ENCODE measurements at places on chromosomes 5 and 9. TPM values are rescaled to one million over a fixed set of nuclear protein-coding genes. Genes with fewer than 3 reads are reported as not detected.

DNA sequence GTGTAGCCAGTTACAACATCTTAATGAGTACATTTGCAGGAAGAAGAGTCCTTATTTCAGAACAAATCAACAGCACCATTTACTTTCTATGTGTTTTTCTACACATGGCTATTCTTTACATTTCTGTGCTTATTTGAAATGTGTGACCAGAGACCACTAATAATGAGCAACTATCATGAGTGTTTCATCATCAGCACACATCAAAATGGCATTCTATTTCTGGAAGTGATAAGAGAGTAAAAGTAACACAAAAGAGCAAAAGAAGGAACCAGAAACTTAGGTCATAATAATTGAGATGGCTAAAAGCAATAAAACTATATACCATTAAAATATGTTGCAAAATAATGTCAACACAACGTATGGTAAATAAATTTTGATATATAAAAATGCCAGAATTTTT, 159.7 kb downstream of the PBX3 start:
- H3K36me3 ChIP-seq, result no peaks in the 10 kb centered on the region
- H3K4me1 ChIP-seq, result peaks cover 5% of the 10 kb centered on the region

DNA sequence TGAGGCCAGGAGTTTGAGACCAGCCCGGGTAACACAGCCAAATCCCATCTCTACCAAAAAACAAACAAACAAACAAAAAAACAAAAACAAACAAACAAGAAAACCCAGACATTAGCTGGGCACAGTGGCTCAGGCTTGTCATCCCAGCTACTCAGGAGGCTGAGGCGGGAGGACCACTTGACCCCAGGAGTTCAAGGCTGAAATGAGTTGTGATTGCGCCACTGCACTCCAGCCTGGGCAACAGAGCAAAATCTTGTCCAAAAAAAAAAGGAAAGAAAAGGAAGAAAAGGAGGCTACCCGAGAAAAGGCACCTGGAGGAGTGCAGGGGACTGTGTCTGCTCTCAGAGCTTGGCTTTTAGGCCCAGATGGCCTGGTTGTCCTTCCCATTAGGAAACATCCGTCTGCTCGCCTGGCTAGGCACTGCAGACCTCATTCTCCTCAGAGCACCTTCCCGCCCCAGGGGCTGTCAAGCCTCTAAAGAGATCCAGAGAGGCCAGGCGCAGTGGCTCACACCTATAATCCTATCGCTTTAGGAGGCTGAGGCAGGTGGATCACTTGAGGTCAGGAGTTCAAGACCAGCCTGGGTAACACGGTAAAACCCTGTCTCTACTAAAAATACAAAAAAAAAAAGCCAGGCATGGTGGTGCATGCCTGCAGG, 185.3 kb upstream of the IER5L start:
- peaks cover 4% of the 10 kb centered on the region for H3K4me1 ChIP-seq
- H3K36me3 ChIP-seq, result no peaks in the 10 kb centered on the region
- H3K27me3 ChIP-seq, result no peaks in the 10 kb centered on the region
- DNase-seq, result no peak
- no peak overlapping the region for H3K4me3 ChIP-seq

DNA sequence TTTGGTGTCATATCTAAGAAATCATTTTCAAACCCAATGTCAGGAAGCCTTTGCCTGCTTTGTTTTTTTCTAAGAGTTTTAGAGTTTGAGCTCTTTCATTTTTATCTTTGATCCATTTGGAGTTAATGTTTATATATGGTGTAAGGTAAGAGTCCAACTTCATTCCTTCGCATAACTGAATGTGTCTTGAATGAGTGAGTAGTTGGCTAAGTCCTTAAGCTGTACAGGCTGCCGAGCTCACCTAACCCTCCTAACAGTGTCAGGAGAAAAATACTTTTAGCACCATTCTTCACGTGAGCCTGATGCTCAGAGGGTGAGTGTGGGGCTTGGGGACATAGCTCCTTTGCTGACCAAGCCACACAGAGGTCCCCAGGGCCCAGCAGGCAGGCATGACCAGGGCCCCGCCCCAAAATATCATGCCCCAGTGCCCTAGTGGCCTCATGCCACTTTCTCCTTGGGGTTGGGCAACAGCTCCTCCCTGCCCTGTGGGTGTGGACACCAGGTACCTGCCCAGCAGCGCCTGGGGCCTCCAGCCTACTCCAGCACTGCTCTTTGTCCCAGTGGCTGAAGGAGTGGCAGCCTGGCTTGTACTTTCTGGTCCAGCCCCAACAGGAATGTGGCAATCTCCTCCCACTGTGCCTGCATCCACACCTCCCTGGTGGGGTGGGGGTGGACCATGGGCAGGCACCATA, 17.2 kb downstream of the PPARGC1B start:
- H3K27me3 ChIP-seq, result no peaks in the 10 kb centered on the region
- no peaks in the 10 kb centered on the region for H3K36me3 ChIP-seq
- no peak overlapping the region for H3K27ac ChIP-seq

GRCh38 chr5:17154211-17154996, 63.0 kb upstream of the BASP1 start:
- no peak for DNase-seq
- H3K36me3 ChIP-seq, result no peaks in the 10 kb centered on the region
- no peak overlapping the region for H3K4me3 ChIP-seq
- peaks cover 7% of the 10 kb centered on the region for H3K4me1 ChIP-seq
- no peak overlapping the region for H3K27ac ChIP-seq

DNA sequence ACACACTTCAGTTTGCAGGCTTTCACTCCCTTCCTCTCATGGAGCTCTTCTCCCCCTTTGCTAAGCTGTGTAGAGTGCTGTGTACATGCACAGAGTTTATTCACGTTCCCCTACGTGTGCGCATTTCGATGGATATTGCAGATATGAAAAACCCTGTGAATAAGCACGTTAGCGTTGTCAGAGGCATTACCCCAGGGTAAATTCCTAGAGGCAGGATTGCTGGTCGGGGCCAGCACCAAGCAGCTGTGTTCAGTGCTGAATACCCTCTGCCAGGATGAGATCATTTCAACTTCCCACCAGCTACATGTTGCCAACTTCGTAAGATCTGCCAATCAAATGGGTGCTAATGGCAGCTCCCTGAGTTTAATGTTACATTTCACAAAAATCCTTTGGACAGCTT, 172.3 kb upstream of the PPP1R26 start:
- no peaks in the 10 kb centered on the region for H3K4me1 ChIP-seq
- no peak overlapping the region for H3K27ac ChIP-seq
- DNase-seq, result no peak
- H3K36me3 ChIP-seq, result no peaks in the 10 kb centered on the region
- H3K4me3 ChIP-seq, result no peak overlapping the region

DNA sequence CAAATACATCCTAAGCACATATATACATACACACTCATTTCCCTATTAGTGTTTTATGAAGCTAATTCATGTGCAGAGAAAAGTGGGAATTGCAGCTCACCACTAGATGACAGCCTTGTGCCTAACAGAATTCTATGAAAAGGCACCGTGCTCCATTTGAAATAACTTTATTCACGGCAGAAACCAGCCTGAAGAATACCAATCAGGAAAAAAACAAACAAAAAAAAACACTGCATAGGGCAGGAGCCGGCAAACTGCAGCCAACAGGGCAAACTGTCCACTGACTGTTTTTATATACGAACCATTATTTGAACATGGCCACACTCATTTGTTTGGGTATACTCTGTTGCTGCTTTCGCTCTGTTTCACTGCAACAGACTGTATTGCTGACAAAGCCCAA, 33.6 kb downstream of the ERMP1 start:
- no peaks in the 10 kb centered on the region for H3K27me3 ChIP-seq
- no peak overlapping the region for H3K27ac ChIP-seq
- no peak for DNase-seq
- H3K4me1 ChIP-seq, result no peaks in the 10 kb centered on the region

GRCh38 chr5:131021646-131022045, 143.4 kb downstream of the HINT1 start:
- no peak overlapping the region for H3K27ac ChIP-seq
- no peaks in the 10 kb centered on the region for H3K4me1 ChIP-seq
- DNase-seq, result no peak
- no peaks in the 10 kb centered on the region for H3K36me3 ChIP-seq
- H3K4me3 ChIP-seq, result no peak overlapping the region

TMEM252 gene
- total RNA-seq, result not detected

- H3K4me3 ChIP-seq, result no peak overlapping the region
- H3K36me3 ChIP-seq, result no peaks in the 10 kb centered on the region
- no peak overlapping the region for H3K27ac ChIP-seq
- no peak for DNase-seq
Observed at GRCh38 chr5:1723476-1723875, 76.2 kb downstream of the MRPL36 start.

DNA sequence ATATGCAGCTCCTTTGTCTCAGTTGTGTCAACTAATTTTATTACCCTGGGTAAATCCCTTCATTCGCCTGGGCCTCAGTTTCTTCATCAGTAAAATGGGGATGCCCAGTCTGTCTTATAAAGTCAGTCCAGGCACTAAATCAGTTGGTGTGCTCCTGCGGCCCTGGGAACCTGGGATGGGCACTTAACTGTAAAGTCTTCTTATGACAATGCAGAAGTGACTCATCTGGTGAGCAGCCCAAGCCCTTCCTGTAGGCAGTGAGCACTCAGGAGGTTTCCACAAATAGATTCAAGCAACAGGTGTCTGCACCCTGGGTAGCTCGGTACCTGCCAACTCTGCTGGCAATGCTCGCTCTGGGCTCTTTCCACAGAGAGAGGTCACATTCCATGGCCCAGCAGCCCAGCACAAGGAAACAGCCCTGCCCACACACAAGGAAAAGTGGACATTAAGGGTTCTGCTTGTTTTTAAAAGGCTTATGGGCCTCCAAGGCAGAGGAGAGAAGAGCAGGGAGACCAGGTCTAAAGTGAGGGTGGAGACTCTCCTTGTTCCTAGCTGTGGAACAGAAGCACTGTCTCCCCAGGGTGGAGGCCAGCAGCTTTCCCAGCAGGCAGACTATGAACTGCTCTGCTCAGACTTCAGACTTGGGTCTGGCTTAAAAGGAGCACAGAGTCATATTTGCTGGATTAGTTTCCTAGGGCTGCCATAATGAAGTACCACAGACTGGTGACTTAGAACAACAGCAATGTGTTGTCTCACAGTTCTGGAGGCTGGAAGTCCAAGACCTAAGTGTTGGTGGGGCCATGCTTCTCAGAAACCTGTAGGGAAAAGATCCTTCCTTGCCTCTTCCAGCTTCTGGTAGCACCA, 89.7 kb upstream of the ADRA1B start:
- H3K4me3 ChIP-seq, result no peak overlapping the region
- H3K27ac ChIP-seq, result no peak overlapping the region
- no peaks in the 10 kb centered on the region for H3K36me3 ChIP-seq
- H3K27me3 ChIP-seq, result no peaks in the 10 kb centered on the region
- no peak for DNase-seq

SLC4A9 gene
- total RNA-seq, result 0.15 TPM

KIF24 gene
- total RNA-seq, result 3.9 TPM

DNA sequence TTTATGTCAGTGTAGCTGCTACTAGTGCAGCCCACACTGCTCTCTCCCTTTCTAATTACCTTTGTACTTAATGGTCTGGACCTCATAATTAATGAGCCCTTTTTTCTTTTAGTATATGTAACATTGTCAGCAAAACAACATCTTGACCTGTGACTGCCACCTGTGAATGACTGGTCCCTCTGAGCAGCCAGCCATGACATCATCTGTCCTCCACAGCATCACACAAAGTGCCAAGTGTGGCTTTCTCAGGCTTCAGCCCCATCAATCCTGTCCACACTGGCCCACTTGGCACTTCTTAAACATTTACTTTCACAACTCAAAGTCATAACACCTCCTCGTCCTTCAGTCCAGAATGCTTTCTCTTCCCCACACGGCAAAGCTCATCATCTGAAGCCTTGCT, 104.7 kb downstream of the GPR21 start:
- no peaks in the 10 kb centered on the region for H3K27me3 ChIP-seq
- DNase-seq, result no peak
- no peak overlapping the region for H3K27ac ChIP-seq
- H3K4me1 ChIP-seq, result no peaks in the 10 kb centered on the region
- peaks cover 5% of the 10 kb centered on the region for H3K36me3 ChIP-seq

DNA sequence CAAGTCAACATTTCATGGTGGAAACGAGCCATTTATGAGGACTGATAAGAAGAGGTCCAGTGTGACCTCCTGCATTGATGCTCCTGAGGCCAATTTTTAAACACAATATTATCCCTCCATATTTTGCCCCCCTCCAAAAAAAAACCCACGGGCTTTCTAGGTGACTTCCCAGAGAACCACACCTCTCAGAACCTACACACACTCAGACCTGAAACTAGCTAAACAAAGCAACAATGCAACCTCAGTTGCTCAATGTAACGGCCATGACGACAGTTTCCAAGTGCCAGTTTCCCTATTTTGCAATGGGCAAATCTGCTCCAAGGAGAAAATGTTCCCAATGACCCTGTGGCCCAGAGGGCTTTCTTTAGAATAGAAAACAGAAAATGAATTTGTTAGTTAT, 3.5 kb downstream of the NRG2 start:
- DNase-seq, result no peak
- H3K27me3 ChIP-seq, result peaks cover 49% of the 10 kb centered on the region
- H3K27ac ChIP-seq, result no peak overlapping the region
- no peaks in the 10 kb centered on the region for H3K36me3 ChIP-seq
- peaks cover 11% of the 10 kb centered on the region for H3K4me1 ChIP-seq

DNA sequence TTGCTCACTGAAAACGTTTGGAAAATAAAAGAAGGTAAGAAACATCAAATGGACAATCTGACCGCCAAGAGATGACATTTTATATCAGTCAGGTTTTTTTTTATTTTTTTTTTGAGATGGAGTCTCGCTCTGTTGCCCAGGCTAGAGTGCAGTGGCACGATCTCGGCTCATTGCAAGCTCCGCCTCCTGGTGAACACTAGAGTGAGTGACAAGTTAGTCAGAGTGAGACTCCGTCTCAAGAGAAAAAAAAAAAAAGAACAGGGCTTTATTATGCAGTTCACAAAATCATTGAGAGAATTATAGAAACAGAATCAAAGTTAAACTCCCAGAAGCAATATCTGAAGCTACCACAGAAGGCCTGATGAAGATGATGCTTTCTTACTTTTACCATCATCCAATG, 70.1 kb downstream of the DTWD2 start:
- H3K27me3 ChIP-seq, result no peaks in the 10 kb centered on the region
- H3K4me3 ChIP-seq, result no peak overlapping the region
- no peak overlapping the region for H3K27ac ChIP-seq
- no peaks in the 10 kb centered on the region for H3K36me3 ChIP-seq

DNA sequence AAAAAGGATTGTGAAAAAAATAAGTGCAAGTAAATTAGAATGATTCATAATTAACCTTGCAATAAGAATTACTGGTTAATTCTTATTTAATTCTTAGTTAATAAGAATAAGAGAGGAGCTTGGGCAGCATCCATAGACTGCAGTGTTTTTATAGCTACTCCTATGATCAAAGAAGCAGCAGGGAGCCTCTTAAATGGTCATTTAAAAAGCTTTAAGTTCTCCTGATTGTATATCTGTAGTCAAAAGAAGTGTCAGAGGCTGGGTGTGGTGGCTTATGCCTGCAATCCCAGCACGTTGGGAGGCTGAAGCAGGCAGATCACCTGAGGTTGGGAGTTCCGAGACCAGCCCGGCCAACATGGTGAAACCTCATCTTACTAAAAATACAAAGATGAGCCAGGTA, 14.4 kb downstream of the ACER2 start:
- H3K4me1 ChIP-seq, result peaks cover 3% of the 10 kb centered on the region
- no peaks in the 10 kb centered on the region for H3K27me3 ChIP-seq
- no peak overlapping the region for H3K4me3 ChIP-seq
- no peak for DNase-seq
- H3K36me3 ChIP-seq, result peaks cover 2% of the 10 kb centered on the region

- no peaks in the 10 kb centered on the region for H3K4me1 ChIP-seq
- no peak overlapping the region for H3K27ac ChIP-seq
- no peaks in the 10 kb centered on the region for H3K27me3 ChIP-seq
- no peaks in the 10 kb centered on the region for H3K36me3 ChIP-seq
Observed at GRCh38 chr5:68444048-68444447, 228.5 kb downstream of the PIK3R1 start.
